ENCODE measurements at places on chromosomes 1 and 21.

- no peak for DNase-seq
These were observed 7.4 kb upstream of the EDEM3 start for GRCh38 chr1:184761969-184762485.

DNA sequence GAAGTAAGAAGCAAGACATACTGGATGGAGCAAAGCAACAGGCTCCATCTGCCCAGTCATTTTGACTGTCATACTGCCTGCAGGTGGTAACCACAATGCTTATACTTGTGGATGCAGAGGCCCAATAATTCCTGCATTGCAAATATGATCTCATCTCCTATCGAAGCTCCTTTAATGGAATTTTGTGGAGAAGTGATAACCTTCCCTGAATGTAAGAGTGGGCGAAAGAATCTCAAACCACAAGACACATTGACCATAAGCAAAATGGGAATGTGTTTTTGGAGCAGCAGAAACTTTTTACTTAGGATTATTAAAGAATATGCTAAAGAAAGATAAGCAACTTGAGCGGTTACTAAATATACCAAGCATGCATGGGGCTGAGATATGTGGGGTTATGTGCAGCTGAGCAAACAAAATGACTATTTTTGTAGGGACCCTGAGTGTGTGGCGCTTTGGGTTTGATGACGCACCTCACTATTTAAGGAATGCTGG lies 77.4 kb upstream of the BACH1 start:
- DNase-seq, result no peak

- DNase-seq, result no peak
These were observed 978.3 kb upstream of the B3GALT2 start for GRCh38 chr1:194164755-194165154.

- DNase-seq, result no peak
These were observed 515.1 kb upstream of the PLXNA2 start for GRCh38 chr1:208759255-208759654.

DNA sequence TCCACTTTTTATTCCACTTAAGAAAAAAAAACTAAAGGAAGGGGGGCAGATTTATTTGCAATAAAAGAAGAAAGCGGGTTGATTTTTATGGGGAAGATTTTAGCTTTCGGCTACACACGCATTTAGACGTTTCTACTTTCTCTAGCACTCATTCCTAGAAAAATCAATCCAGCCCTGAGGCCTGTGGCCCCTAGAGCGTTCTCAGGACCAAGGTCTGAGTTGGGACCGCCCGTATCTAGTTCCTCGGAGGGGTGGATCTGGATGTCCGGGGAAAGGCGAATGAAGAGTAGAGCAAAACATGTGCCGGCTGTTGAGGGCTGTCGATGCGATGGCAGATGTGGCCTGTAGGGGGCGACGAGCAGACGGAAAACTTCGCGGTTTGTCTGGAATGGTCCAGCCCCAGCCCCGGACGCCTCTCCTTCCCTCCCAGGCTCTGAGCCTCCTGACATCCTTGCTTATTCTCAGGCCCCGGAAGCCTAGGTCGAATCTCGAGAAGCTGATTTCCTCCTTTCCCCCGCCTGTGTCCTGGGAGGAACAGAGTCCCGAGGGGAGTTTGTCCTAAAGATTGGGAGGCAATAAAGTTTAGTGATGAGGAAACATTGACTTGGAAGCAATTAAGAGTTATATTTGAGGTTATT lies 5.2 kb downstream of the FOXD3 start:
- no peak for DNase-seq

- no peak for DNase-seq
These were observed 5.8 kb downstream of the UBE2U start for GRCh38 chr1:64209221-64209620.

GRCh38 chr1:215776336-215776735 lies 209.2 kb downstream of the KCTD3 start:
- DNase-seq, result no peak

DNA sequence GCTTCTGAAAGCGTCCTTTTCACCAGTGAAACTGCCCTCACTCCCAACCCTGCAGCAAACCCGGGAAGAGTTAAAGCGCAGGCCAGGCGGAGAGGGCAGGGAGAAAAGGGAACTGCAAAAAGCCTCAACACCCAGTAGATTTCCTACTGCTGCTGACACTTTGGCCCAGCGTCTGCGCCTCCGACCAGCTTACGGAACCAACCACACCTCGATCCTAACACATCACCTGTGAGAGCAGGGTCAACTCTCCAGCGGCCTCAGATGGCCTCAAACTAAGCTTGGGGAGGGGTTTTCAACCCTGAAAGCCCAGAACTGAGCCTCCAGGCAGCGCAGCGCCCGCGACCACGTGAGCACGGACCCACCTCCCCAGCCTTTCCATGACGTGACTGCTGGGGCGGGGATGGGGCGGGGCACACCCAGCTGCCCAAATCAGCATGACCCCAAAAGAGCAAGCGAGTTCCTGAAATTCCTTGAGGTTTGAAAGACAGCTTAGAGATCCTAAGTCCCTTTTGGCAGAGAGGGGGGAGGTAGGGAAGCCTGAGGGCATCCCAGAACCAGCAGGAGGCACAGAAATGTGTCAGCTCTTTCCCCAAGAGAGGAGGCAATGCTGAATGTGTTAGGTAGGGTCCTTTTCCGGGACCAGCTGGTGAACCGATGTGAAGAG lies 59.1 kb downstream of the ITPKB start:
- DNase-seq, result peak; percentile 73

DNA sequence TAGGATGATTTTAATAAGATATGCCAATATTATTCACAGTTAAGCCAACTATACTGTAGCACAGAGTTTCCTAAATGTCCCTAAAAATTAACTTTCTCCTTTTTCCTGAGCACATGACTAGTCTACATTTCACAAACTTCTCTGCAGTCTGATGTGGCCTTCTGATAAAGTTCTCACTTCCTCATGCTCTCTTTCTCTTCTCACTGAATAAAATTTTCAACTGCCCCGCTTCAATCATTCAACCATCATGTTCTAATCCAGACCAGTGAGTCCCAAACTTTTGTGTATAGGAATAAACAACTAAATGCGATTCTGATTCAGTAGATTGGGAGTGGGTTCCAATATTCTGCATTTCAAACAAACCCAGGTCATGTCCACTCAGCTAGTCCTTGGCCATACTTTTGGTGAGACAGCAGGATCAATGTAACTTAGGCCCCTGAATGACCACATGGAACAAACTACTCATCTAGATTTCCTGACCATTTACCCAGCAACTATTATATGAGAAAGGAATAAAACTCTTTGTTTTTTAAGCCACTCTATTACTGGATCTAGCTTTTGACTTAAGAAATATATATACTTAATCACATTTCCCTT lies 20.1 kb downstream of the TUT4 start:
- DNase-seq, result no peak

- no peak for DNase-seq
These were observed 715 bp upstream of the ARTN start for GRCh38 chr1:43932786-43933385.

GRCh38 chr1:204075890-204076846 lies 3.3 kb downstream of the SOX13 start:
- no peak for DNase-seq

DNA sequence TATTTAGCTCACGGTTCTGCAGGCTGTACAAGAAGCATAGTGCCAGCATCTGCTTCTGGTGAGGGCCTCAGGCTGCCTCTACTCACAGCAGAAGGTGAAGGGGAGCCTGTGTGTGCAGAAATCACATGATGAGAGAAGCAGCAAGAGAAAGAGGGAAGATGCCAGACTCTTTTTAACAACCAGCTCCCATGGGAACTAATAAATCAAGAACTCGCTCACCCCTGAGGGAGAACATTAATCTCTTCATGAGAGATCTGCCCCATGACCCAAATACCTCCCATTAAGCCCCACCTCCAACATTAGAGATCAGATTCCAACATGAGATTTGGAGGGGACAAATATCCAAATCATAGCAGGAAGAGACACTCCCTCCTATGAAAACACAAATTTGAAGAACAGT lies 74.1 kb downstream of the OLFML2B start:
- no peak for DNase-seq

DNA sequence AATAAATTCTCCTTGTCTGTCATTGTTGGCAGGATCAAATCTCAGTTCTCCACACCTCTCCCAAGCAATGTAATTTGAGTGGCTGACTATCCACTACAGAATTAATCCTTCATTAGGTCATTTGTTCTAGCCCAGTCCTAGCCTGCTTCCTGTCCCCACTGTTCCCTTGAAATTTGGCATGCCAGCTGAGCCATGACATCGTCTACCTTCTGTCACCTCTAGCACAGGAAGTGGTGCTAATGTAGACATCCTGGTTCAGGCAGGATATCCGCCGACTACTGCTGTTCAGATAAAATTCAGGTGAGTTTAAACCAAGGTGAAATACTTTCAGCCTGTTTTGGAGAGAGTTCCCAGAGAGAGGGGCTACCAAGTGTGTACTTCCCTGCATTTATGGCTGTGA lies 5.9 kb downstream of the CHRM3 start:
- no peak for DNase-seq

- no peak for DNase-seq
These were observed 43.3 kb downstream of the VTCN1 start for GRCh38 chr1:117167402-117167801.

DNA sequence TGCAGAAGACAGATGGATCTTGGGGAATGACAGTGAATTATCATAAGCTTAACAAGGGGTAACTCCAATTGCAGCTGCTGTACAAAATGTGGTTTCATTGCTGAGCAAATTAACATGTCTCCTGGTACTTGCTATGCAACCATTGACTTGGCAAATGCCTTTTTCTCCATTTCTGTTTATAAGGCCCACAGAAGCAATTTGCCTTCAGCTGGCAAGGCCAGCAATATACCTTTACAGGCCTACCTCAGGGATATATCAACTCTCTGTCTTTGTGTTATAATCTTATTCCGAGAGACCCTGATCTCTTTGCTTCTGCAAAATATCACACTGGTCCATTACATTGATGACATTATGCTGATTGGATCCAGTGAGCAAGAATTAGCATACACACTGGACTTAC lies 52.7 kb upstream of the KIAA0040 start:
- DNase-seq, result no peak

- DNase-seq, result no peak
These were observed 14.8 kb upstream of the GPR88 start for GRCh38 chr1:100523038-100523652.

DNA sequence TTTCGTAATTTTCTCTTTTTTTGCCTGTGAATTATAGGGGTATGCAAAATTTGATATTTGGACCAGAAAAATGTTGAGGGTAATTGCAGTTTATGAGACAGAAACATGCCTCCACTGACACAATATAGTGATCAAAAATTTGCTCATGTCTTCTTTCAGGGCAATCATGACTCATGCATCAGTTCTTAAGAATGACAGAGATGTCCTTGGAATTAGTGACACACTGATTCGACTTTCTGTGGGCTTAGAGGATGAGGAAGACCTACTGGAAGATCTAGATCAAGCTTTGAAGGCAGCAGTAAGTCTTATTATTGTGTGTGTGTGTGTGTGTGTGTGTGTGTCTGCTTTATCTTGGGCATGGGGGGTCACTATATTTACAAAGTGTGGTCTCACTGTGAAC lies 27.5 kb downstream of the CTH start:
- DNase-seq, result no peak

DNA sequence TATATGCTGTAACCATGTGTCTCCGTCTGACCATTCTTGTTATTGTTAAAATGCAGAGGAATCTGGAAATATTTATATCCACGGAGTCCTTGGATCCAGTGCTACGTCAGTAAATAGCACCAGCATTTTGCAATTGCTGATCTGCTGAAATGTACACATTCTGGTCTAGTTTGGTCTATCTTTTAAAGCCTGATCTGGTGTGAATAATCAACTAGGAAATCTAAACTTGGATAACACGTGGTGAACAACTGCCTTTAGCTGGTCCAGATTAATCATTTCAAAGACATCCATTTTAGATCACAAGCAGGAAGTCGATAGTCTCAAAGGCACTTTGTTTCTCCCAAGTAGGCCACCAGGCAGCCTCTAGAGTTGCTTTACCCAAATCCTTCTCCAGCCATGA lies 32.6 kb downstream of the PDPN start:
- no peak for DNase-seq

- peak; percentile 85 for DNase-seq
These were observed 627 bp upstream of the GNB1 start for GRCh38 chr1:1891349-1892078.

GRCh38 chr1:223129229-223129901 lies 13.7 kb downstream of the TLR5 start:
- peak; percentile 22 for DNase-seq

DNA sequence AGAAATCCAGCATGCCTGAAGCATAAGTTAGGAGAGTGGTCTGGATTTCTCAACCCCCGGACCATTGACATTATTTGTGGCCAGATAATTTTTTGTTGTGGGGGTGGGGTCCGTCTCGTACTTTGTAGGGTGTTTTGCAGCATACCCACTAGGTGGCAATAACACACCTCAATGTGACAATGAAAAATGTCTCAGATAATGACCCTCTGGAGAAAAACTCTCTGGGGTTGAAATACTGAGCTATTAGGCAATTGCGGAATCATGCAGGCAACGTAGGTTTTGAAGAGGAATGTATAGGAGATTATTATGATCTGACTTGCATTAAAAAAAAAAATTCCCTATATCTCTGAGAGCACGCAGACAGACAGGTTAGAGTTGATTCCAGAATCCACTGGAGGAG lies 25.3 kb upstream of the RRP15 start:
- no peak for DNase-seq

DNA sequence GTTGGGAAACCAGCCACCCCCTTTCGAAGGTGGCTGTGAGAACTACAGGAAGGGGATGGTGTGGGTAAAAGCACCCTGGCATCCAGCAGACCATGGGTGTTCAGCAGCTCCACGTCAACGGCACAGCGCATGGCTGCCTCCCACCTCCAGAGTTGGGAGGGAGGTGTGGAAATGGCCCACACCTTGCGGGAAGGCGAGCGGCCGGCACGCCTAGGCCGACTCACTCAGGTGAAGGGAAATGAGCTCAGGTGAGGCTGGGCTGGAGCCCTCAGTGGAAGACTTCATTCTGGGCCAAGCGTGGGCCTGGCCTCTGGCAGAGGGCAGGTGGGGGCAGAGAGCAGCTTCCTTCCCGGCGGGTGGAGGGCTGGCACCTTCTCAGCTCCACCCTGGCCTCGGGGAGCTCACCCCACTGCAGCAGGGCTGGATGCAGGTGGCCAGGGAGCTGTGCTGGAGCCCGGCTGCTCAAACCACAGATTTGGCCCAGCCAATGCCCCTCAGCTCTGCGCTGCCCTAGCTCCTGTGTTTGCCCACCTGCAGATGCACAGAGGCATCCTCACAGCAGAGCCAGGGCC lies 24.8 kb upstream of the ALDH4A1 start:
- no peak for DNase-seq
